ENCODE measurements at places on chromosomes 4 and X. TPM values are rescaled to one million over a fixed set of nuclear protein-coding genes. Genes with fewer than 3 reads are reported as not detected.

DNA sequence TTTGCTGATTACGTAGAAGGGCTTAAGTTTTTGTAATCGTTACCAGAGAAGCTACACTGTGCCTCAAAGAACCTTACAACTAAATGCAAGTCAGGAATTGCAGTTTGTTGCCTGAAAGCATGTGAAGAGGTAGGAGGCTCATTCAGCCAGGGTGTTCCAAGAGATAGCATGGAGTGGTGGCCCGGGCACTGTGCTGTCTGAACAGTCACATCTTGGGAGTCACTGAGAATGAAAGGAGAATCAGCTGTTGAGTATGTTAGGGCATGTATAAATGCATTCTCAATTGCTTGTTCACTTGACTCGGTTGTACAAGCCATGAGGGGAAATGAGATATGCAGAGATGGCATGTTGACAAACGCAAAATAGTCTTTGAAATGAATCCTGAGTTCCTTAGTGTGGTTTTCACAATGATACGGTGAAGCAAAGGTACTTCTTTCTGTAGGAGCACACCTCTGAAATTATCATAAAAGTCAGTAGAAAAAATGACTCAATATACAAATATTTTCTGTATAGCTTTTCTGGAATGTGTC, 161.0 kb downstream of the DCTD start:
- no peak for DNase-seq

GRCh38 chr4:26131711-26132110, 189.1 kb upstream of the RBPJ start:
- DNase-seq, result no peak

FGD1 gene
- 34.0 TPM for total RNA-seq

DNA sequence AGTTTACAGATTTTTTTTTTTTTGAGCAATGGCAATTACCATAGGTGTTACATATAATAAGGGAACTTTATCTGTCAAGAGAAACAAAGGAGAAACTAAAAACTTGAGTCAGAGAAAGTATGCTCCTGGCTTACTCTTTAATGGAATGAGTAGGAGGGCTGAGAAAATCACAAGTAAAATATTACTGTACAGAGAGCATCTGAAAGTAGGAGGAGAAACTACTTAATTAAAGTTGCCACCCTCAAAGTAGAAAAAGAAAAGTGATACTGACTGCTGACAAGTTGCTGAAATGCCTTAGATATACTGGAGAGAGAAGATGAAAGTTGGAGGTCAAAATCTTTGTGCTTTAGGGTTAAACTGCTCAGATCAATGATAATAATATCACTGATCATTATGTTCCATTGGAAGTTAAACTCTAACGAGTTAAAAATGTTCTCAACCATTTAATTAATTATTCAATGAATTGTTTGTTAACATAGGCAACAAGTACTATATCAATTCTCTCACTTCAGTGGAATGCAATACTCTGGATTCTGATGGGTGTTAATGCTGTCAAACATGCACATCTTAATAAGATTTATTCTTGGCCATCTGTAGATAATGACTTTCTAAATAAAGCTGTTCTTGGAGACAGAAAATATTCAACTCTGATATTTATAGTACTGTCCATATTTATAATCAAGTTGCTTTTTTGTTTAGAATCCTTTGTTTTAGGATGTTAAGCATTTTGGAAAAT, 61.2 kb upstream of the CAMK2D start:
- no peak for DNase-seq

SHROOM2 gene
- 10.3 TPM for total RNA-seq

GUCY1B1 gene
- total RNA-seq, result 6.7 TPM

DNA sequence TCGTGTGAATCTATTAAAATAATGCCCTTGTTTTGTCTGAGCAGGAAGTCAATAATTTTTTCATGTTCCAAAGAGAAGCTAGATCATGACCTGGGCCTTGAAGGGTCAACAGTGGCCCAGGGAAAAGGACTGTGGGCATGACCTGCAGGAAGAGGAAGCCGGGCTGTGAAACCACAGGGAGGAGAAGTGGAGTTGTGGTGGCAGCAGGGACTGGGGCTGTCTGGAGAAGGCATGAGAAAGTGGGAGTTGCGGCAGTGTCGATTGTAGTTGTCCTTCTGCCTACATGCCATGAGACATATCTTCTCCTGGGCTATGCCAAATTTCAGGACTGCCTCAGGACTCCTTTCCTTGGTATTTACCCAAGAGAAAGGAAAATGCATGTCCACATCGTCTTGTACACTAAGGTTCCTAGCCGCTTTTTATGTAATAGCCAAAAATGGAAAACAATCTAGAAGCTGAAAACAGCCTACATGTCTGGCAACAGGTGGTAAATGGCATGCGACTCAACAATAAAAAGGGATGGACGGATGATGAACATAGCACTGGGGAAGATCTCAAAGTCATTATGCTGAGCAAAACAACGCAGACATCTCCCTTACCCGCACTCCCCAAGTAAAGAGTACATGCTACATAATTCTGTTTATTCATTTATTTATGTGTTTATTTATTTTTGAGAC, 13.6 kb upstream of the PTTG2 start:
- DNase-seq, result no peak

- no peak for DNase-seq
Observed at GRCh38 chr4:7423391-7423790, 11.3 kb downstream of the PSAPL1 start.

- no peak for DNase-seq
Observed at GRCh38 chrX:148611993-148612392, 111.6 kb downstream of the AFF2 start.

GATA1 gene
- total RNA-seq, result not detected

GRCh38 chr4:184028561-184029374, 123.7 kb downstream of the STOX2 start:
- no peak for DNase-seq

DNA sequence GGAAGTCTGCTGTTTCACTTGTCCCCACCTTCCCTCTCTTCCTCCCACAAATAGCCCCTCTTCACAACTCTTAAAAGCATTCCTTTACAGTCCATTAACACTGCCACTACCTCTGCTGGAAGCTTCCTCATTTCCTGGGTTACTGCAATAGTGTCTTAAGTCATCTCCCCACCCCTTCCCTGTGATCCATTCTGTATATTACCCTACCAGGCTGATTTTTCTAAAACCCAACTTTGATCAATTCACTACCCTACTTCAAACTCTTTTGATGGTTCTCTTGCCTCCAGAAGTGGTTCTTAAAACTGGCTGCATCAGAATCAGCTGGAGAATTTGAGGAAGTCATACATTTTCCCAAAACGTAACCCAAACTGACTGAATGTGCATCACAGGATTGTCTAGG, 8.8 kb upstream of the XIAP start:
- no peak for DNase-seq

- DNase-seq, result no peak
Observed at GRCh38 chrX:101450961-101451360, 34.3 kb upstream of the ARMCX4 start.

MAGEA11 gene
- total RNA-seq, result not detected

- DNase-seq, result no peak
Observed at GRCh38 chr4:3744901-3745300, 21.3 kb upstream of the ADRA2C start.

ANKRD50 gene
- 29.3 TPM for total RNA-seq

SLC25A14 gene
- 18.5 TPM for total RNA-seq

AMMECR1 gene
- 22.2 TPM for total RNA-seq

Measured in neural crest cell (in vitro differentiated cells).